ENCODE measurements at places on chromosomes 12 and 14. TPM values are rescaled to one million over a fixed set of nuclear protein-coding genes. Genes with fewer than 3 reads are reported as not detected.
A peak's percentile ranks its signal among the peaks of the same experiment; 100 is the strongest.

The SPIC gene
- not detected for total RNA-seq

The ATG14 gene
- 9.4 TPM for total RNA-seq

The RPL10L gene
- not detected for total RNA-seq

GRCh38 chr12:33156042-33156441, 259.5 kb upstream of the PKP2 start:
- no peak for DNase-seq

DNA sequence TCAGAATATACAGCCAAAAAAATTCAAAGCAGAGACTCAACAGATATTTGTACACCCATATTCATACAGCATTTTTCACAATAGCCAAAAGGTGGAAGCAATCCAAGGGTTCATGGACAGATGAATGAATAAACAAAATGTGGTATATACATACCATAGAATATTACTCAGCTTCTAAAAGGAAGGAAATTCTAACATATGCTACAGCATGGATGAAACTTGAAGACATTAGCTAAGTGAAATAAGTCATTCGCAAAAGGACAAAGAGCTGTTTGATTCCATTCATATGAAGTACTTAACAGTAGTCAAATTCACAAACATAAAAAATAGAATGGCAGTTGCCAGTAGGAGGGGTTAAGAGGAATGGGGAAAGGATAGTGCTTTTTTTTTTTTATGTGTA, 91.8 kb upstream of the ARID2 start:
- no peak for DNase-seq

- no peak for DNase-seq
Observed at GRCh38 chr14:93049867-93050331, 65.8 kb downstream of the ITPK1 start.

DNA sequence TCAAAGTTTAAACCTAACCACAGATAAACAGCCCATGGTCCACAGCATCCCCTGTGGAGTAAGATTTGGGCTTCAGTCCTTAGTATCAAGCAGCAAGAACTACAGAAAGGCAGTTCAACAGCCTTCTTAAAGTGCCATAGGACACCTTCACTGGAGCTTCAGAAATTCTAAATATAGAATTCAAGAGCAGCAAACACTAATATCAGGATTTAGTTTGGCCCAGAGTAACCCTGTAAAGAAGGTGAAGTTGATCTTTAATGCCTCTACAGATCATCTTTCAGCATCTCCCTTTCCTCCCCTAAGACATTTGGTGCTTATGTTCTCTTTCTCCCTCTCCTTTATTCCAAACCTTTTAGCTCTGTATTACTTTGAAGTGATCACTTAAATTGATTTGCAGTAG, 59.5 kb upstream of the ARHGAP5 start:
- DNase-seq: no peak

- no peak for DNase-seq
Observed at GRCh38 chr14:69980457-69981425, 101.5 kb downstream of the SMOC1 start.

- DNase-seq: peak; percentile 29
Observed at GRCh38 chr12:94872971-94873733, 130.3 kb downstream of the NDUFA12 start.

GRCh38 chr14:25788252-25788651, 738.3 kb upstream of the STXBP6 start:
- DNase-seq: no peak

DNA sequence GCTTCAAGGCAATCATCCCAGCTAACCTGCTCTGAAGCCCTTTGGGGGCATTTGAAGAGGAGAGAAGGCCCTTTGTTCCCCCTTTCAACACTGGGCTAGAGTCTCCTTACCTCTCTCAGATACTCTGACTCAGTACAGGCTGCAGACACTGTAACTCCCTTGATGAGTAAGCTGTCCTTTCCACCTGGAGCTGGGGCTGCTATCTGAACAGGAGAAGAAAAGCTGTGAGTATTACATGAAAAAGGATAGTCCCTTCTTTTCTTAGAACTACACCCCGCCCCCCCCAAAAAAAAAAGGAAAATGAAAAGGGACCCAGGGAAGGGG, 186.6 kb upstream of the PLEKHG7 start:
- DNase-seq: no peak

DNA sequence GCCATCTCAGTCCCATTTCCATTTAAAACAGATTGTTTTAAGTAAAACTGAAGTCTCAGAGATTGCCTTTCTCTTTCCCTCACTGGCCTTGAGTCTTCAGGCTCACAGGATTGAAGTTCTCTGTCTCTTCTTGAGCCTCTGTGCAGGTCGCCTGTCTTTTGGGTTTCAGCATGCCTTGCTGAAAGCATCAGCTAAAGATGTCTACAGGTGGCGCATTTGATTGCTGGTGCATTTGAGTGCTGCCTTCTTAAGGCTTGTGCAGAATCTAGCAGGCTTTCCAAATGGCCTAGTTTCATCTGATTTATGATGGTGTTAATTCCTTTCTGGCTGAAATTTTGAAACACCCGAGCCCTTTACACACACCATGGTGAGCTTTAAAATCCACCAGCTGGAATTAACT, 1062.2 kb upstream of the FBXO33 start:
- no peak for DNase-seq

DNA sequence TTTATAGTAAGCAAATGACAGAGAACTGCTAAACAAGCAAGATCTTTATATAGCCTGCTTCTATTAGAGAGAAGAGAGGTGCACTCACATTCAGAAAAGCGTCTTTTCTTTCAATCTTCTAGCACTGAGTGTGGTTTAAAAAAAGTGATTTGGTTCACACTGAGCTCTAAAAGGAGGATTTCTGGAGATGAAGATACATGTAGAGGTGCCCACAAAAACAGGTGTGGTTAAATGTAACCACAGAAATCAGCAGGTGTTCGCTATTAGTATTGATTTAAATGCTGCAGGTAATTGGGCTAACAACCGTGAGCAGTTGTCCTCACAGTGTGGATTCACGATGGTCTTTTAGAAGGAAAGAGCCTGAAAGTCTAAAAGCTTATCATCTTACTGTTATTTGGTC, 10.7 kb downstream of the PKP2 start:
- DNase-seq: no peak

GRCh38 chr14:66137081-66137480, 349.1 kb upstream of the CCDC196 start:
- DNase-seq: no peak

DNA sequence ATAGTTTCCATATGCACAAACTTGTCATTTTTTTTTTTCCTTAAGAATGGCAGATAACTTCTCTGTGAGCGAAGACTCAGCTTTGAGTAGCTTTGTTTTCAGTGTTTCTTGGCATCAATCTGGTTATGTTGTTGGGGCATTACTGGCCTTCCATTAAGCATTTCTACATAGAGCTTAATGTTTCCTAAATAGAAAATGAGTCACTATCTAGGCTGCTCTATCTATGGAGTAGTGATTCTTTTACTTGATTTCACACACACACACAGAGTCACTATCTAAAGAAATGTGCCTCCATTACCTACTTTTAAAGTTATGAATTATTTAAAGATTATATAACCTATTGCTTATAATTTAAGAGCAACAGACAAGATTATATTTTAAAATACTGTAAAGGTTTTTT, 53.9 kb downstream of the TMEM260 start:
- no peak for DNase-seq

All from WTC11 (cell line).